ENCODE measurements at places on chromosomes 12 and 14.

- DNase-seq, result no peak
Observed at GRCh38 chr12:123559468-123559867, 24.9 kb upstream of the TMED2 start.

DNA sequence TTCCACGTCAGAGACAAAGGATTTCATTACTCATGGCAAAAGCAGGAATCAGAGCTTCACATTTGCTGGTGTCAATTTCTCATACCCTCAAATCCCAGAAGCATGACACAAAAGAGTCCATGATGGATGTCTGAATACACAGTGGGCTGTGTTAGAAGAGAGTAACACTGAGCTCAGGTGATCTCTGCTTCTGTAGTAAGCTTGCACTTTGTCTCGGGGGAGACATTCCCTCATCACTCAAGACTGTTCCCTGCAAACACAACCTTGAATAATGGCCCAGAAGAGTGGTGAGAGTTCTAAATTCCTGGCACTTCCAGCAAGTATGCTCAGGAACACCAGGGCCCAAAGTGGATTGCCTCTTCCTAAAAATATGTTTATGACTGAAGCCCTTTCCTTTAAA lies 1787.2 kb upstream of the SEL1L start:
- DNase-seq, result no peak

DNA sequence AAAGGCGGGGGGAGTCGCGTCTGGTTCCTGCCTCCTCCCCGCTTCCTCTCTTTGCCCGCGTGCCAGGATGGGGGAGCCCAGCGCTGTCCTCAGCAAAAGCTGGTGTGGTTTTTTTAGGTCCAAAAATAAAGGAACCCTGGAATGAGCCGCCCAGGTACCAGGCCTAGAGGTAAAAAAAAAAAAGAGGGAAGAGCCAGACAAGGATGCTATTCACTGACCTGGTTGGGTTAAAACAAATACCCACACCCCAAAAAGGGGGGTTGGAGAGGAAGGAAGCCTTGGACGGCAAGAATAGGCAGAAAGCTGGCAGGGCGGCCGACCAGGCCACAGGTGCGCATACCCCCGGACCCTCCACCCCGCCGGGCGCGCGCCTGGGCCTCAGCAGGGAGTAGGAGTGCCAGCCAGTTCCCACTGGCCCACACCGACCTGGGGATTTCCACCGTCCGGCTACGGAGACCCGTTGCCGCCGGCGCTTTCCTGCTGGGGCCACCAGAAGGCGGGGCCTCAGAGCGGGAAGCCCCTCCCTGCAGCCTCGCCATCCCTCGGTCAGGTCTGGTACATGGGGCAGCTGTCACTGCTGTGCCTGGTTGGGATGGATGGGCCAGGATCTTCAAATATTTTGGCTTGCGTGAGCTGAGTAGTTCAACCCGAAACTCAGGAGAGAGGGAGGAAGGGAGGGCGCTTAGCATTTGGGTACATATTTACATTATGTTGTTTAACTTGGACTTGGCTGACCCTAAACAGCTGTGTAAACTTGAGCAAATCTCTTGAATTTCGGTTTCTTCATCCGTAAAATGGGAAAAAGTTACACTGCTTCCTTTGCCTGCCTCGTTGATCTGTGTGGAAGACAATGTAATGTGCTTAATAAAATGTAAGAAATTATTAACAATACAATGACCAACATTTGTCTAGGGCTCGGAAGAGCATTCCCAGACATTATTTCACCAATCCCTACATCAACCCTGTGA lies 5.4 kb upstream of the IRF2BPL start:
- peak; percentile 76 for DNase-seq

- no peak for DNase-seq
Observed at GRCh38 chr12:27293463-27293862, 39.2 kb upstream of the BMAL2 start.

DNA sequence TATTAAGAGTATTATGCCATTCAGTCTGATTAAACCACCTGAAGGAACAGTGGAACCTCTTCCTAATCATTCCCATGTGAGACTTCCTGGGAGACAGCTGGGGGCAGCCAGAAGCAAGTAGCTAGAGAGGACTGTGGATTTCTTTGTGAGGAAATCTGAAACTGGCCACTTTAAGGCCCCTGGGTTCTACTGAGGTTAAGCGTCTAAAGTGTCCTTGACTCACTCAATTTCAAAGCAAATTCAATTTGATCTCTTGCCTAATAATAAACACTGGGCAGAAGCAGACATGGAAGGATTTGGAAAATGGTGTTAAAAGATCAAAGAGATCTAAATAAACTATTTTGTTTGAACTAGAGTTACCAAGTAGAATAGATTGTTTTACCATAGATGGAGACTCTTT lies 909.9 kb downstream of the NRXN3 start:
- no peak for DNase-seq

- DNase-seq, result no peak
Observed at GRCh38 chr12:128318946-128319345, 52.0 kb downstream of the TMEM132C start.

GRCh38 chr12:66025477-66025876 lies 105.1 kb downstream of the LLPH start:
- no peak for DNase-seq

DNA sequence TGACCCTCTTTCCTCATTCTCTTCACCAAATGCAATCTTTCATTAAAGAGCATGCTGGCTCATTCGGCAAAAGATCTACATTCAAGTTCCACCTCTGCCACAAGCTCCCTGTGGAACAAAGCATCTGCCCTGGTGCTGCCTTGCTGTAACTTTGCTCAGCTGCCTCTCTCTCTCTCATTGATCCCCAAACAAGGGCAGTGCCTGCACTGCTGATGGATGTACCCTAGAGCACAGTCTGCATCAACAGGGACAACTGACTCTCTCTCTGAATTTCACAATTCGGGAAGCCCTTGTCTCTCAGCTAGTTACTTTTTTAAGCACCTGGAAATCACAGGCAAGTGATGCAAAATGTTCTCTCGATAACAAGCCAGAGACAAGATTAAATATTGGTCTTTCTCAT lies 174.0 kb upstream of the DIO2 start:
- no peak for DNase-seq

GRCh38 chr12:99005601-99006000 lies 360.5 kb downstream of the APAF1 start:
- DNase-seq, result peak; percentile 5

GRCh38 chr12:32504591-32504990 lies 105.2 kb downstream of the FGD4 start:
- no peak for DNase-seq

GRCh38 chr12:122174155-122174845 lies at the start of gene IL31:
Gene IL31, minus strand, starts transcription at chr12:122174221. Its CDS starts 49 bp downstream, at chr12:122174172.
- DNase-seq, result no peak

- DNase-seq, result no peak
Observed at GRCh38 chr14:102568115-102568614, 24.3 kb upstream of the RCOR1 start.

DNA sequence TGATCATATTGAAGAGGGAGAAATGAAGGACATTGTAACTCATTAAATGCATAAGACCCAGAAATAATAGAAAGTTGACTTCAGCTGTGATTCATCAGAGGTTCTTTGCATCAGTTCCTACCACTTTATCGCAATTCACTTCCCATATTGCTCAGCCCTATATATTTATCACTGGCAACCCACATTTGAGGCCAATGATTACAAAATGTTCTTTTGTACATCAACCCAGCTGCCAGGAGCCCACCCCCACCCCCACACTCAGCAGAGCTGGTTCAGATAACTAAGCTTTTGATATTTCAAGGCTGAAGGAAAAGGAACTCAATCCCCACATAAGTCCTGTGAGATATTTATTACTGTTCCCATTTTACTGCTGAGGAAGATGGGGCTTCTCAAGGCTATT lies 51.2 kb upstream of the TMPO start:
- DNase-seq, result no peak

DNA sequence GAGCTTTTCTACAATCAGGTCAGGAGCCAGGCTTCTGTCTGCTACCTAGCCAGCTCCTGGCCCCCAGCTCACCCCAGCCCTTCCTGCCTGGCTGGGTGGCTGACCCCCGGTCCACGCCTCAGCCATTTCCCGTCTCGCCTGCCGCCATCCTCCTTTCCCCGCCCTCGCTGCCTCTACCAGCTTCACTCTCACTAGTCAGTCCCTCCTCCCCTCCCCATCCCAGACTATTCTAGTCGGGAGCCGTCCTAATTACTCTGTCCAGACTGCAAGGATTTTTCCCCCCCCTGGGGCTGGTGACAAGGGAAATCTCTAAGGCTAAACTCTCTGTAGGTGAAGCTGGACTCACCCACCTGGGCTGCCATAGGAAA lies 825 bp downstream of the DHH start:
- DNase-seq, result no peak

DNA sequence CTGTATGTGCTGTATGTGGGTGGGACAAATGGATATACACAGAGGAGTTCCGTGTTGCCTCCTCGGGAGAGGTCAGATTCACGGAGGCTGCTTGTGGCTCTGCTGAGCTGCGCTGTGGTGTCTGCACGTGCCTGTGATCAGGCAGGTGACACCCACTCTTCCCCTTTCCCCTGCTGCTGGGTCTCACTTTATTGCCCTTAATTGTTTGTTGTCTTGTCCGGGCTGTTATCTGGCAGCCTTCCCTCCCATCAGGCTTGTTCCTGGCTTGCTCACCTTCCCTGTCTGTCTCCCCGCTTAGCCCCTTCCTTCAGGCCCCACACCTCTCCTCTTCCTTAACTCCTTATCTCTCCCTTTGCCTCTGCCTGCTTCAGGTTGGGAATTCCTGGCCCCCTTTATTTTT lies 13.5 kb downstream of the WNT5B start:
- DNase-seq, result no peak

- DNase-seq, result peak; percentile 86
Observed at GRCh38 chr14:93970585-93970964, 5.8 kb downstream of the ASB2 start.

DNA sequence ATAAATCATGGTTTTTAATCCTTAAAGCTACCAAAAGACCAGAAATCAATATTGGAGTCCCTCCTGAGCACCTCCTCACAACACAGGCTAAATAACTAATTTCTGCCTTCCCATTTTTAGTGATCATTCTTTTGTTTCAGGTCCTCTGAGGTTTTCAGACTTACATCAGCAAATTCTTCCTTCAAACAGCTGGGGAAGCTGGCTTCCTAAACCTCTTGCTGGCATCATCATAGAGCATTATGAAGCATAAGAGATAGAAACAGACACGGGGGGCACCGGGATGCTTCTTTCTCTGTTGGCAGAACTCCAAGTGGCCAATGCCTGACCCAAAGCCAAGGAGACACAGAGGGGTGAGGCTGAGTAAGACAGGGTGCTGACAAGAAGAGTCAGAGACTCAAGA lies 47.9 kb upstream of the DBX2 start:
- no peak for DNase-seq

Data from NCI-H1694 treated with DMSO at 0.1 percent for 48 hours (cell line).